ENCODE measurements at places on chromosomes 6 and 20.

GRCh38 chr20:62655282-62656196 lies 13.2 kb downstream of the SLCO4A1 start:
- DNase-seq = no peak

DNA sequence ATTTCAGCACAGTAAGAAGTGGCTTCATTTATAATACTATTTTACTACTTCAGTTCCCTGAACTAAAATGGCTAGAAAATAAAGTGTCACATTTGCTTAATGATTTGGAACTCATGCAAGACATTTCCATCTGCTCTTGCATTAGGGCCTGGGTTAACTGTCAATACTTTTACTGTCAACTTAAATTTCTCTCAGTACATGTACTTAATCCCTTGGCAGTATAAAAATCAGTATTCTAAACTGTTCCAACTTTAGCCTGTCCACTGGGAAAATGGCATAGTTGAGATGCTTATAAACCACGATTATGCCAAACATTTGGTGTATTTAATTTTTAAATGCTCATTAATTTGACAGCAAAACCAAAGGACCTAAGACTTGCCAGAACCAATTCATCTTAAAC lies 154.5 kb downstream of the ASCC3 start:
- DNase-seq = no peak

GRCh38 chr6:95649451-95649850 lies 72.1 kb downstream of the MANEA start:
- no peak for DNase-seq

- DNase-seq = peak; percentile 83
Observed at GRCh38 chr6:30721198-30722024, 1.3 kb downstream of the TUBB start.

- DNase-seq = peak; percentile 7
Observed at GRCh38 chr6:30570740-30571074, 535 bp upstream of the ABCF1 start.

Data from MG63 (cell line).